NAMALWA (cell line): ENCODE measurements at places on chromosomes 11 and 22.
A peak's percentile ranks its signal among the peaks of the same experiment; 100 is the strongest.

DNA sequence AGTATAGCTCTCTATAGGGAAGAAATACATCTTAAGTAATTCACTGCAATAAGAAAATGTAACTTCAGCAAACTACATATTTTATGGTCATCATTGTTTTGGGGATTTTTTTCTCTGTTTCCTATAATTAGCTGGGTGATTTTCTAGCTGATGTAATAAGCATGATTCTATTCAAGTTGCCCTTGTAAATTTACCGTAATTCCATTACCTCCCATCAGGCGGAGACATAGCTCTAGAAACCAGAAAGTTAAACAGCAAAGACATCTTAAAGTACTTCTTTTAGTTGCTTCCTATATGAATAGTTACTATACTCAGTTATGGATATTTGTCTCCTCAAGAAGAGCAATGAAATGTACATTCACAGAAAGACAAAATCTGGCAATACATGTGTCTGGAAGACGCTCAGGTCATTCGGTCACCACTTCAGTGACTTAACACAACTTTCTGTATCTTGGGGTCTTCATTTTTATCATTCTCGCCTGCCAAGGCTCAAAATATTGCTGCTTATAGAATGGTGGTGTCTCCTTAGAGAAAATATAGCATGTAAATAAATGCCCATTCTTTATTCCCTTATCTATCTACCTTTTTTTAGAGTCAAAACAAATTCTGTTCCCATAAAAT lies 239.9 kb upstream of the ZC3H12C start:
- peak; percentile 78 for DNase-seq

DNA sequence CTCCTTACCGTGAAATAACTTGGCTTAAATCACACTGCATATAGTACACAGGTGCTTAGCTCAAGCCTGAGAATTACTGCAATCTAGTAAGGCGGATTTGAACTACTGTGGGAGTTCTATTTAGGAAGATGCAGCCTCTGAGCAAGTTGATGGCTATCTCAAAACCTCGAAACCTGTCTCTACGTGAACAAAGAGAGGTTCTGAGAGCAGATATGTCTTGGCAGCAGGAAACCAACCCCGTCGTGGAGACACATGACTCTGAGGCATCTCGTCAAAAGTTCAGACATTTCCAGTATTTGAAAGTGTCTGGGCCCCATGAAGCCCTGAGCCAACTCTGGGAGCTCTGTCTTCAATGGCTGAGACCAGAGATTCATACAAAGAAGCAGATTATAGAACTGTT lies 5.9 kb downstream of the ZNF215 start:
- DNase-seq, result no peak

- no peak for DNase-seq
Observed at GRCh38 chr22:45226503-45227186, 14.0 kb downstream of the KIAA0930 start.

- DNase-seq, result no peak
Observed at GRCh38 chr11:104327861-104328511, 164.0 kb upstream of the PDGFD start.

GRCh38 chr11:4830909-4831308 lies 9.8 kb downstream of the OR51F2 start:
- DNase-seq, result no peak
